ENCODE measurements at places on chromosomes 11 and 22. TPM values are rescaled to one million over a fixed set of nuclear protein-coding genes. Genes with fewer than 3 reads are reported as not detected.

Gene PGA5
- polyA plus RNA-seq: not detected

Gene NRXN2
- polyA plus RNA-seq: 15.5 TPM

Gene KCNJ1
- polyA plus RNA-seq: 108 TPM

Gene ARVCF
- 21.5 TPM for polyA plus RNA-seq

Gene VPREB1
- 0.28 TPM for polyA plus RNA-seq

Gene POTEH
- polyA plus RNA-seq: not detected

Gene CELSR1
- 30.9 TPM for polyA plus RNA-seq

Gene LRRC10B
- 1.6 TPM for polyA plus RNA-seq

Gene CYB5R2
- polyA plus RNA-seq: 27.5 TPM

Gene ENTHD1
- 0.01 TPM for polyA plus RNA-seq

Gene GDPD4
- polyA plus RNA-seq: 0.21 TPM

Data from right renal pelvis (tissue), 4 donors.